ENCODE measurements at places on chromosomes 11 and 22. TPM values are rescaled to one million over a fixed set of nuclear protein-coding genes. Genes with fewer than 3 reads are reported as not detected.

C11orf97 gene
- not detected for polyA plus RNA-seq

DNA sequence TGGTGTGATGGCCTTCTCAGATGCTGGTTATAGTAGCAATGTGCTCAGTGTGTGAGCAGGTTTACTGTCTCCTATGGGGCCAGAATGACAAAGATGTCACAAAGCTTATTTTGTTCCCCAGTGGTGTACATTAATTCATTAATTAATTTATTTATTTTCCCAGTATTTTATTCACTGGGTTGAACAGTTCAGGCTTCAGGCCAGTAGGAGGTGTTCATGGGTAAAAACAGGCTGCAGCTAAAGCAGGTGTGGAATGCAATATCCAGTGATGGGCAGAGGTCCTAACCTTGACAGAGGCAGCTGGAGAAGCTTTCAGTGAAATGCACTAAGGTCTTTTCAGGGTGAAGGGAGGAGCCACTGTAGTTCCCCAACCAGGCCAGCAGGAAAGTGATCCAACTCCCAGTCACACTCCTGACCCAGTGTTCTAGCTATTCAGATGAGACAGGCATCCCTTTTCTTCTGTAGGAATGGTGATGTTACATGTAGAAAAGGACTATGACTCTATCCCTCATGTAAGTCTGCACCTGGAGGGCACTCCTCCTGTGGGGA, 7.8 kb upstream of the FANCF start:
- no peak for DNase-seq

DNA sequence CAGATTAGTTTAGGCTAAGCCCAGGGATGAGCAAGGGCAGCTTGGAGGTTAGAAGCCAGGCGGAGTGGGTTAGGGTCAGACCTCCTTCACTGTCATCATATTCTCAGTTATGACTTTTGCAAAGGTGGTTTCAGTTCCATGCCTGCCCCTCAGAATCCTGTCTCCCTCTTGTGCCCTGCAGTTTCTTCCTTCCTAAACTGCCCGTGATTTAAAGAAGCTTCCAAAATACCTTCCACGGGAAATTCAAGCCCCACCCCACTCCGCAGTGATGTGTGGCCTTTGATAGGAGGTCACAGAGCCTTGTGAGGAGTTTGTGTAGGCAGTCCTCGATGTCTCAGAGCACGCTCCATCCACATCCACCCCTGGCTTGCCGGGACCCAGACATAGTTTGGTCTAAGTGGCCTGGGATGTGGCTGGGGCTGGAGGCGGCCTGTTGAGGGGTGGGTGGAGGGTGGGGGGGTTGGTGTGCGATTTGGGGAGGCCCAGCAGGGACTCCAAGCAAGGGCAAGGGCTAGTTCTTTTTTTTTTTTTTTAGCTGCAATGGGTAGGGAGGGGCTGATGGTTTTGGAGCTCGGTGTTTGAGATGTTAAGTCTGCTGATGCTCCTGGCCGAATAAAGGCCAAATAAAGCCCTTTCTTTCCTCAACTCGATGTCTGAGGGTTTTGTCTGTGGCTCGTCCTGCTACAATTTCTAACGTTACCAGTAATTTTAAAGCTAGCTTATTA, 1.6 kb upstream of the IFITM1 start:
- no peak for DNase-seq

DNA sequence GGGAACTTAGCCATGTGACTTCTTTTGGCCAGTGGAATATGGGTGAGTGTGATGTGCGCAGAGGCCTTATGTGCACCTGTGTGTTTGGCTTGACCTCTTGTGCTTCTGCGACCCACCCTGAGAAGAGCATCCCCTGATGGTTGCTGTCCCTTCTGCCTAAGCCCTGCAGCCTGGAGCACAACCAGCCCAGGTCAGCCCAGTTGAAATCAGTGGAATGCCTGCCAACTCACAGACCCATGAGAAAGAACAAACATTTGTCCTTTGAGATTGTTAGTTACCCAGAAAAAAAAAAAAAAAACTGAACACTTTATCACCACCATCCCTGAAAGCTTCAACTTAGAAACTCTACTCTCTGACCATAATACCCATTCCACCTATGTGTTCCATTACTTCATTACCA, 38.5 kb downstream of the PAMR1 start:
- DNase-seq: no peak

GRCh38 chr22:42909363-42910058, 52.4 kb upstream of the ARFGAP3 start:
- DNase-seq: no peak

GRCh38 chr11:121448431-121448941, 3.6 kb upstream of the SORL1 start:
- DNase-seq: no peak

DNA sequence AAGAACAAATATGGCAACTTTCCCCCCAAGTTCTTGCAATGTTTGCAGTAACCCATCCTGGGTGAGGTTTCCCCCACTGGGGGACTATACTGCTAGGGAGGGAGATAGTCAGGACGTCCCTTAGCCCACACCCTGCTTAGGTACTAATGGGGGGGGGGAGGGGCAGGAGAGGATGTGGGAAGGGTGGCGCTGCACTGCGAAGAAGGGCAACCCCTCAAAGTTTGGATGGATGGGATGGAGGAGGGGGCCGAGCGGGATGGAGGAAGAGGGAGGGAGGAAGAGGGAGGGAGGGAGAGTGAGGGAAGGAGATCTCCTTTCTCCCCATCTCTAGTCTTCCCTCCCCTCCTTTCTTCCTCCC, 100.6 kb upstream of the HSD17B12 start:
- no peak for DNase-seq

Data from left renal pelvis (tissue), 4 donors.